ENCODE measurements at places on chromosomes 3 and 15.

DNA sequence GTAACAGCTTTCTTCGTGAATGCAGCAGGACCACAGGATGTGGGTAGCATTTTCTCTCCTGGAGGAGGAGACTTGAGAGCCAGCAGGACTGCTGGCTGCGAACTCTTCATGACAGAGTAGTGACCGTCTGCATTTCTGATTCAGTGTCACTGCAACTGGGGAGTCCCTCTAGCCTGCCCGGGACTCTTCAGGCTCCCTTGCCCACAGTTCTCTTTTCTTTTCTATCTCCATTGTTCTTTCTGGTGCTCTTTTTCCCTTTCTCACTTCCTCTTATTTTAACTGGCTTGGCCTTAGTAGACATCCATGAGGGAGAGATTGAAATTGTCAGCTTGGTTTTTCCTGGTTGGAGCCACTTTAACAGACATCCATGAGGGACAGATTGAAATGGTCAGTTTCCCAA, 49.9 kb upstream of the P2RY1 start:
- DNase-seq = no peak

GRCh38 chr15:83178869-83179325, 28.7 kb downstream of the HDGFL3 start:
- no peak for DNase-seq

GRCh38 chr15:42879443-42879842, 41.1 kb downstream of the TTBK2 start:
- DNase-seq = no peak

DNA sequence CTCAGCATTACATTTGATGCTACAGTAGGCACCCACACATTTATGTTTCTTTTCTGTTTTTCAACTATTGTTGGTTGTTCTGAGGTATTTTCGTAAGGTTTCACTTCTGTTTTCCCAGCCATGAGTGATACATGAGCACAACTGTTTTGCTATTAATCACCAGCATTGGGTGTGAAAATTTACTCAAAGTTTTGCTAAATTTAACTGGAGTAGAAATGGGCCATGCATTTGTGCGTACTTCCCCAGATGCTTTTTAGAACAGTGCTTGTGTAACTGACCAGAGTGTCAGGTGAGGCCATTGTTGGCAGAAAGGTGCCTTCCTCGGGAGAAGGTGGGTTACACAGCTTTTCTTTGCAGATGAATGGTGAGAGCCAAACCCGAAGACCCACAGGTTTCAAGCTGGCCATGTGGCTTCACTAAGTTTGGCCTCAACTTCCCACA, 70.4 kb downstream of the ST6GAL1 start:
- no peak for DNase-seq

- no peak for DNase-seq
Observed at GRCh38 chr15:80120636-80121035, 32.2 kb upstream of the FAH start.

DNA sequence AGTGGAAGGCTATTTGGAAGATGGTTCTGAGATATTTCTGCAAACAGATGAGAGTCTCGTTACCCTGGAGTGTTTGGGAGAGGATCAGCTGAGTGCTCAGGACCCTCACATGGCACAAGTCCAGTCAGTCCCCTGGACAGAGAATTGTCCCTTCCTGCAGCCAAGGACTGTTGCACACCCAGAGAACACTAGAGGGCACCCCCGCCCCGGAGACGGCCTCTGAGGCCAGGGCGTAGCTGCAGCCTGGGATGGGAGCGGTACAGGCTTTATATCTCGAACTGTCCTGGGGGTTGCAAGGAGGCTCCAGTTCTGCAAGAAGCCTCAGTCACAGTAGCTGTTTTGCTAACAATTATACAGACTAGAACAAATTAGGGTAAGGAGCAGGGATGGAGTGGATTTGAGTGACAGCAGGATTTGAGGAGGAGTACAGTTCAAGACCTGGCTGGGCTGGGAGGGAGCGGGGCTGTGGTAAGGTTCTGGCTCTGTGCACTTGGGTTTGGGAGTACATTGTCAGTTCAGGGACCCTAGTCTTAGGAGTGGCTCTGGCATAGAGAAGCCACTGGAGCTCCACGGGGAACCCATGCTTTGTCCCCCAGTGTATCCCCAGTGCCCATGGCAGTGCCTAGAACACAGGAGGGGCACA, 67.6 kb upstream of the HACD2 start:
- DNase-seq = no peak

DNA sequence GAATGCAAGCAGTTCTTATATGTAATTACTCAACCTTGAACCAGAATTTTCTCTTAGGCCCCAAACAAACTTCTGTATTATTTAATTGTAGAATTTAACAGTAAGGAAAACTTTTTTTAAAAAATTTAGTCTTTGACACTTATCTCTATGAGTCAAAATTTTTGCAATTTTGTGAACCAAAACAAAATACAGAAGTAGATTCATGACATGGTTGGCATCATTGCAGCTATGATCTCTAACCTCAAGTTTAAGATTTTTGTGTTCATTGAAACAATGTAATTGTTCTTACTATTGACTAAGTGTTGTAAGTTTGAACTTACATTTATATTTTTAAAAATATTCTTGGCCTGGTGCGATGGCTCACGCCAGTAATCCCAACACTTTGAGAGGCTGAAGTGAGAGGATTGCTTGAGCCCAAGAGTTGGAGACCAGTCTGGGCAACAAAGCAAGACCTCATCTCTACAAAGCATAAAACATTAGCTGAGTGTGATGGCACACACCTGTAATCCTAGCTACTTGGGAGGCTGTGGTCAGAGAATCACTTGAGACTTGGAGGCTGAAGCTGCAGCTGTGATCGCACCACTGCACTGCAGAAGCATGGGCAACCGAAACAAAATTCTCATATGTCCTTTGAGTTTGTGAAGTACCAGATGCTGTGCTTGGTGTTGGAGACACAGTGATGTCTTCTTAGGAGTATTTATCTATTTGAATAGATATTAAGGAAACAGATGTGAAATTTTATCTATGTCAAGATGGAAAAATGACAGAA, 39.7 kb downstream of the STT3B start:
- no peak for DNase-seq

DNA sequence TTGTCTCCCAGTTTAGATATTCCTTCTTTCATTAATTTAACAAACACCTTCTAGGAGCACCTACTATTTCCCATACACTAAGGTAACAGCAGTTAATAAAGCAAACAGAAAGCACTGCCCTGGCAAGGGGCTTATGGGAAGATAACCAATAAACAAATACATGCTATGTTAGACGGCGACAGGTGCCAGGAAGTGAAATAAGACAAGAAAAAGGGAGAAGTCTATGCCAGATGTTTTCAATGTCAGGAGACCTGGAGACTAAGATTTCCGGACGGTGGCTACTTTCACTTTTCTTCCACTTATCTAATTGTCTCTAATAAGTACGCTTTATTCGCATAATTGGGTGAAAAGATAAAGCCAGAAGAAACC, 32.5 kb upstream of the ZNF445 start:
- DNase-seq = no peak

GRCh38 chr3:162743091-162743490, 1246.5 kb downstream of the OTOL1 start:
- DNase-seq = no peak

DNA sequence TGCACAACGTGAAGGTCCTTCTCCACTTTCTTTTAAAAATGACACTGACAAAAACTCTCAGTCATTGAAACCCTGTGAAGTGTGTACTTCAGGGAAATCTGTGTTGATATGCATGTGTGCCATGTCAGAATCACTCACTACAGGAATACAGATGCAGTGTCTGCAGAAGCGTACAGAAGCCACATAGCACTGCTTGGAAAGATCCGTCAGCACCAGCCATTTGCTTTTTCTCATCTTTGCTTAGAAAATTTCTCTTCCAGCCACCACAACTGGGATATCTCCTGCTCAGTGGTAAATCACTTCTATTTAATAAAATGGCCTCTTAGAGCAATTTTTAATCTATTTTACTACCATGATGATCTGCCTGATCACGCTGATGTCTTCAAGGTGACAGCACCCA, 91.3 kb upstream of the ARHGEF26 start:
- DNase-seq = no peak

GRCh38 chr3:50971487-50971924, 296.8 kb downstream of the DOCK3 start:
- no peak for DNase-seq

- no peak for DNase-seq
Observed at GRCh38 chr15:31831596-31831995, 198.7 kb upstream of the CHRNA7 start.

GRCh38 chr3:158098309-158098639, 7.9 kb downstream of the SHOX2 start:
- DNase-seq = no peak

DNA sequence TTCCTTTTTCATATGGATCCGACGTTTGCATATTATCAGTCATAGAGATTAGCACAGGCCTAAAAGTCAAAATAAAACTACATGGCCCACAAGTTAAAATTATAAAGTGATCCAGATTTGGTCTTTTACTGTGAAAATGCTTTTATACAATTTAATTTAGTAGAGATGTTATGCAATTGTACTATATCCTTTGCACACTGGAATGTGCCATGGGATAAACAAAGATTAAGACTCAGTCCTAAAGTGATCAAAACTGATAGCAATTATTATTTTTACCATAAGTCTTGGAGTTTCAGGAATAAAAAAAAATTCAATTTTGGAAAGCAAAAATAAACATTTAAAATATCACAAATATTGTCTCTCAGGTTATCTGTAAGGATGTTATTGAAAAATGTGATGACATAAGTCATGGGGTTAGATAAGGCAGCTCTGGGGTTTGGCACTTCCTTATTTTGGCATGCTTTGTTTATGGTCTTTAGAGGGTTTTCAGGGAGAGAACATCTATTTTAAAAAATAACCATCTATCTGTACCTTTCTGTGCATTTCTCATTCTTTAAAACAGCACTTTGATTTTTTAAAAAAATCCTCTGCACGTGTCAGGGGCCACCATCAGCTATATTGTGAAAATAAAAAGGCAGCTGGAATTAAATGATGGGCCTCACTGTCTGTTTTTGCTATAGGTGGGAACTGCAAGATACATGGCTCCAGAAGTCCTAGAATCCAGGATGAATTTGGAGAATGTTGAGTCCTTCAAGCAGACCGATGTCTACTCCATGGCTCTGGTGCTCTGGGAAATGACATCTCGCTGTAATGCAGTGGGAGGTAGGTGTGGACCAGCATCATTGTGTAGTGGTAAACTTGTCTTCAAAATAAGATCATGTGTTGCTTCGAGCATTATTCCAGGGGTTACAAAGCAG, 67.3 kb downstream of the TGFBR2 start:
- DNase-seq = no peak

DNA sequence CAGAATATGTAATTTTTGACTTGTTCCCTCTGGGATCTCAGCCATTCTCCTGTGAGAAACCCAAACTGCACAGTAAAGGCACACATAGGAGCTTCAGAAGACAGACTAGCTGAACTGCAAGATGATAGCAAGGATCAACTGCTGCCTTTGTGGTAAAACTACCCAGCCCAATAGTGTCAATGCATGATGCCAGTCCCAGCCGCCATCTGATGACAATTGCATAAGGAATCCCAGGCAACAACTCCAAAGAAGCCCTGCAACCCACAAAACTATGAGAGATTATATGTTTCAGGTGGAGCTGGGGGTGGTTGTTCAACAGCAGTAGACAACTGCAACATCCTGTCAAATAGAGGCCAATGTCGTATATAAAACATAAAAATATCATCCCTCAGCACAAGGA, 192.4 kb upstream of the ARPP21 start:
- DNase-seq = no peak

GRCh38 chr3:130619196-130619595, 102.2 kb downstream of the COL6A6 start:
- DNase-seq = no peak

- no peak for DNase-seq
Observed at GRCh38 chr15:62912808-62913207, 129.7 kb upstream of the TPM1 start.

DNA sequence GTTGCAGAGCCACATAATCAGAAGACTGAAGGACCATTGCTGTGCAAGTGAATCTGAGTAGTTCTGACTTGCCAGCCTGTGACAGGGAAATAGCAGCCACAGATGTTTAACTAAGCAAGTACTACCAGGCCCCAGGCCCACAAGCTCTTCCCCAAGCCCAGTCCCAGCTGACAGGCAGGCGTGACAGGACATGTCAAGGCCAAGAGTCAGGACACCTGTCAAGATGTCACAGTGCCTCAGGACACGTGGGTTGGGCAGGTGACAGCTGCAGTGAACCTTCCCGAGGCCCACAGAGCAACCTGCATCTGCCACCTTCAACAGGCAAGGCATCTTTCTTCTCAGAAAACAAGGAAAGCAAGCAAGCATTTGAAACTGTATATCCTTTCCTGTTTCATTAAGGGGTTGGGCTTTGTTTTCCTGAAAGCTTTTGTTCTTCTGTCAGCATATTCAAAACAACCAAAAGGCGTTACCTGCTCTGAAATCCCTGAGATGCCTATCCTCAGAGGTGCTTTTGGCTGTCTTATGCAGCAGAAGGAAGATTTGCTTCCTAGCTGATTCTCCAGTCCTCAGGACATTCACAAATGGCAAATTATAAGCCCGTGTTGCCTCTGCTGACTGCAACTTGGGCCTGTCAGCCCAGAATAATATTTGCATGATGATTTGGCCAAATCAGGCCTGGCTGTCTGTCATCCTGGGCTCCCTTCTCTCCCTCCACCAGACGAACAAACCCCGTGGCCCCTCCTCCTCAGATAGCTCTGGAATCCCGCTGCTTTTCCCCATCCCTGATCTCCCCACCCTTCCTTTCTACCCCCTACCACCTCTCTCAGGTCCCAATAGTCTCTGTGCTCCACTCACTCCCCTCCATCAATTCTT, 171.8 kb upstream of the WNT5A start:
- DNase-seq = no peak

GRCh38 chr15:98735895-98736617, 87.7 kb downstream of the IGF1R start:
- DNase-seq = no peak

- DNase-seq = no peak
Observed at GRCh38 chr3:10189557-10190354, 25.0 kb downstream of the IRAK2 start.
